ENCODE measurements at places on chromosomes 13 and 19.

DNA sequence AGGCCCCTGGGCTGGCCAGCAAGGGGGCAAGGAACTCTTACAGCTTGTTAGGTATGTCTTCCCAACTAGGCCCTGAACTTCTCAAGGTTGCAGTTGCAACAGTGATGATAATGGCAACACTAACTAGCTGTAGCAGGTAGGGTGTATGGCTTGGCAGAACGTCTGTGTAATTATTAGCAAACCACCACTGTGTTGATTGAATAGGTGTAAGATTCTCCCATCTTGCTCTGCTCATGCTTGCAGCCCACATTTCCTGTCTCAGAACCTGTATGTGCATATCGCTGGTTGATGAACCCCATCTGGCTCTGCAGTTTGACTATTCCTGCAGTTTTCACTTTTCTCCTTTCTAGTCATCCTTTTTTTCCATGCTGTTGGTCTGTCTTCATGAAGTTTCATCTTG, 178.8 kb downstream of the KATNAL1 start:
- DNase-seq = no peak

DNA sequence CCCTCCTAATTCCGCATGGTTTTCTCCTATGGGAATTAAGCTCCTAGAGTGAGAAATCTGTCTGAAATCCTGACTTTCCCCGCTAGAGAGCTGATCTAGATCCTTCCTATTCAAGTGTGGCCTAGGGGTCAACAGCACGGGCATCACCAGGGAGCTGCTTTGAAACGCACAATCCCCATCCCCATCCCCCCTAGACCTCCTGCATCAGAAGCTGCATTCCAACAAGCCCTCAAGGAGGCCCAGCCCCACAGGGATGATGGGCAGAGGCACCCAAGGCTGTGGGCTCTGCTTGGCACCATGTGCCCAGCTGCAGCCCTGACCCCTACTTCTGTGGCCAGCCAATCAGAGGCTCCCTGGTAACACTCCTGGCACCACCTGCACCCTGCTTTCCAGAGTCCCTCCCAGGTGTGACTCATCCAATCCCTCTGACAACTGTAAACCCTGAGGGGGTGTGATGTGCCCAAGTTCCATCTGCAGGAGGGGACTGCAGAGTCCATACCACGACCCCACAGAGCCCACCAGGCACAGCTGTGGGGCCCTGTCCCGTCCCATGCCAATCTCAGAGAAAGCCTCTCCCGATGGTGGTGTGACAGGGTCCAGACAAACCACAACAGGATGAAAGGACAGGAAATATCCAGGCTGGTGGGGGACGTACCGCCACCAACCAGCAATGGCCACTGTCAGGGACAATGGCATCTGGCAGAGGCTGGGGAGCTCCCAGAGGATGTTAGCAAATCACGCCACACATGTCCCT, 19.8 kb upstream of the SLC35E1 start:
- no peak for DNase-seq

- DNase-seq = no peak
Observed at GRCh38 chr19:27794494-27795042, 1418.4 kb downstream of the UQCRFS1 start.

DNA sequence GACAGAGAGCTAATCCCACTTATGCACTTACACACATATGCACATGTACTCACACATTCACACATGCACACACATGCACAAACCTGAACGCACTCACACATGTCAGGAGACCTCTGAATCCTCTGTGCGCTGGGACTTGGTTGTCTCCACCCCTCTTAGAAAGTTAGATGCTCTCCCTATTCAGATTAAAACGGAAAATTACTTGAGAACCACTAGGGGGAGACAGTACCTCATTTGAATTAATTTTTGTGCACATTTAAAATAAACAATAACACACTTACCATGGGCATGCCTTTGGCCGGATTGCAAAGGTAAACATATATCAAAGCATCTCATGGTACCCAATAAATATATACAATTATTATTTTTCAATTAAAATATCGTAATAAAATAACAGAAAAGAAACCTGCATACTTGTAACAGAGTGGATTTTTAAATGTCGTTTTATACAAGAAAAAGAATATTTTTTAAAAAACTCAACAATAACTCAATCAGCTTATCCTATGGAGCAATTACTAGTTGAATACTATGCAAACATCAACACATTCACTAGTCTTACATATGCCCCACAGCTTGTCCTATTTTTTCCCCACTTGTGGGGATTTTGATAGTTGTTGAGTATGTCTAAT, 9.5 kb upstream of the LILRB4 start:
- DNase-seq = no peak

DNA sequence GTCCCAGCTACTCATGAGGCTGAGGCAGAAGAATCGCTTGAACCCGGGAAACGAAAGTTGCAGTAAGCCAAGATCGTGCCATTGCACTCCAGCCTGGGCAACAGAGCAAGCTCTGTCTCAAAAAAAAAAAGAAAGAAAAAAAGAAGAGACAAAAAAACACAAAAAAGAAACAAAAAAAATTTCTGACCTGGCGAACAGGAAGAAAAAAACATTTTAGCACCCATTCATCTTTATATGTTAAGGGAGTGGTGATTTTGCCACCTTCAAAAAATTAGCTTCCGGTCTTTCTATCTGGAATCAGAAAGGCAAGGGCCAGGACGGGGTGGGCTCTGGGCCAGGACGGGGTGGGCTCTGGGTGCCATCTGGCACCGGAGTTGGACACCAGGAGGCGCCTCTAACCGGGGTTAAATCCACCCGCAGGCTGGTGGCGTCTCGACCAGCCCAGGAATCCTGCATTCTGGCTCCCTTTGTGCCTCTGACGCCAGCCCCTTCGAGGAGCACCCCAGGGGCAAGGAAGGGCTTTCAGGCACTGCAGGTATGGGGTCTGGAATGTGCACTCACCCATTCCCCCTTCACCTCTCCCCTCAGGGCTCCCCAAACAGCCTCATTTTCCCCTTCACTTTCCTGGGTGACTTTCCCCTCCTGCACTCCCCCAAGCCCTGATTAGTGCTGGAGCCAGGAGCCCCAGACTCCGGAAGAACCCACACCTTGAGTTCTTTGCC, 10.4 kb upstream of the ZSWIM4 start:
- peak; percentile 77 for DNase-seq

- no peak for DNase-seq
Observed at GRCh38 chr13:29568731-29569130, 26.8 kb downstream of the SLC7A1 start.

DNA sequence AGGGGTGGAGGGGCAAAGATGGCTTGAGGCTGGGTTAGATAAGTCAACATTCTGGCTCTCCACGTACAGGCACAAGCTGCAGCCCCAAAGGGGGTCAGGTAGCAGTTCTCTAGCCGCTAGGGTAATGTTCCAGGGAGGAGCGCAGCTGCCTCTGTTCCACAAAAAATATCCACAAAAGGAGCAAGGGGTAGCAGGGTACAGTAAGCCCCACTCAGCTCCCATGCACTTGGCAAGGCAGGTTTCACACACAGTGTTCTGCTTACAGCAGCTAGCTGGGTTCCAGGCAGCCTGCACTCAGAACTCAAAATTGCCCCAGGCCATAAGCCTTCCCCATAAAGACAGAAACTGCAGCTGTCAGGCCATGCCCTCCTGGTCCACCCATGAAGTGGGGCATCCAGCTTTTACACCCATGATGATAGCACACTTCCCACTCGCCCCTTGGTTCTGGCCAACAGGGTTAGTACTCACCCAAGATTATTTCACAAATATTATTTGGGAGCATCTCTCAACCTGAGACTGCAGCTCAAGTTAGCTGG, 130.0 kb downstream of the CYSLTR2 start:
- DNase-seq = no peak

DNA sequence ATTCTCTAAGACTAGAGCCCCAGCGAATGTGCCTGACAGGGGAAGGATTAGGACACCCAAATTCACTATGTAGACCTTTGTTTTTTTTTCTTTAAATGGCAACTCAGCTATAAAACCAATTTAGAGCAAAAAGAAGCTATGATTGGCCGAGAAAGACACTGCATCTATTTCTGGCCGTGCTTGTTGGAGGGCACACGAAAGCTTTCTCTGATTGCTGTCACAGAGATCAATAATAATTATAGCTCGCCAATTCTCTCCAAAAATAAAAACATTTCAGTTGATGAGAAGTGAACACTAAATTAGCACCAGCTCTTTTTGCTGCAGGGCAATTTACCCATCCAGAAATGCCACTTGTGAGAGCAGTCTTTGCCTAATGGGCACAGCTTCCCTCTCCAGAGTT, 31.2 kb downstream of the CBY2 start:
- no peak for DNase-seq

DNA sequence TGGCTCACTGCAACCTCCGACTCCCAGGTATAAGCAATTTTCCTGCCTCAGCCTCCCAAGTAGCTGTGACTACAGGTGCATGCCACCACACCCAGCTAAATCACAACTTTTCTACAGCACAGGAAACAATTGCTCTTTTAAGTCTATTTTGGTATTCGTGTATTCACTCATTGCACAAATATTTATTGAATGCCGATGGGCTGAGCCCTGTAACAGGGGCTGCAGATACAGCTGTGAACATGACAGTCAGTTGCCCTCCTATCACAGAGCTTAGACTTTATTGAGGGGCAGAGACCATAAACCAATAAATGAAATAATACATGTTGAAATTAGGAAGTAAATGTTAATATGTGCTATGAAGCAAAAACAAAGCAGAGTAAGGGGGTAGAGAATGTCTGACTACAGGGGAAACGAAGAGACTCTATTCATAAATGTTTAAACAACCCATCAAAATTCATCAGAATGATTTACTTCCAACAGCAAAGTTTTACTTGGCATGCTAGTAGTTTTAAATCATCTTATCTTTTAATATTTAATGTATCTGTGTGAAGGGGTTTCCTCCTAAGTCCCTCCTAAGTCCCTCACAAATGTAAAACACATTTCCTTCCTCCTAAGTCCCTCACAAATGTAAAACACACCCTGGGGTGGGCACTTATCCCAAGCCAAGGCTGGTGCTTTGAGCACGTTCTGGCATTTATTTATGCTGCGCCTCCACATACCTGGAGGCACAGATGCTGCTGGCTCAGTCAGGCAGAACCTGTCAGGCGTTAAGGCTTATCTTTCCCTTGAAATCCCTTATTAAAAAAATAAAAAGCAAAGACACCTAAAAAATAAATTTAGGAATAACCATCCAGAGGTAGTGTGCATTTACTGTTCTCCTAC, 140.8 kb downstream of the MIPEP start:
- DNase-seq = no peak

DNA sequence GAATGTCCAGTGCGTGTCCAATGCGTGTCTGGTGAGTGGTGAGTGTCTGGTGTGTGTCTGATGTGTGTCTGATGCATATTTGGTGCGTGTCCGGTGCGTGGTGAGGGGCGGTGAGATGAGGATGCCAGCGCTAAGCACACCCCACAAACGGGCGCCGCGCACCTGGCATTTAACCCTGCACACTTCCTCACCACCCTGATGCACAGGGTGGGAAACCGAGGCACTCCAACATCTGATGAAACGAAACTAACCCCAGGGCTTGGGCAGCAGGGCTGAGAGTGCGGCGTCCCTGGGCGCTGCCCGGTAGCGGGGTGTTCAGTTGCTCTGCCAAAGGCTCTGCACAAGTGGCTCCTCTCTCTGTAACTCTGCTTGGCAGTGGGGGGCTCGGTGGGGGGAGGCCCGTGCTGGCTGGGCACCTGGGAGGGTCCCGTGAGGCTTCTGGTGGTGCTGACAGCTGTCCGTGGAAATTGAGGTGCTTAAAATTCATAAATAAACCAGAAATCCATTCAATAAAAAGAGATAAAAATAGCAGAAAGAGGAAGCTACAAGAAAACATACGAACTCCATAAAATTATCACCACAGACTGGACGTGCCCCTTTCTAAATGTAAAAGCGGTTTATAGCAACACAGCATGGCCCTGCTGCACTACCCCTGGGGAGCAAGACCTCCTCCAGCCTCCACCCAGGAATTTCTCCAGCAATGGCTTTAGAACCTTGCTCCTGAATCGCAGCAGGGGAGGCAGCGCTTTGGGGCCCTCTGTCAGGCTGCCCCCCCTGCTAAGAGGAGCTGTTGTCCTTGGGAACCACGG, 76.0 kb downstream of the RASA3 start:
- DNase-seq = no peak

Data from activated T-cell treated with anti-CD3 and anti-CD28 coated beads, Interleukin-2, amount 50 U/mL, for 48 hours (primary cell).